Anterior cingulate cortex (tissue), 58 donors: ENCODE measurements at places on chromosomes 16 and 17.

DNA sequence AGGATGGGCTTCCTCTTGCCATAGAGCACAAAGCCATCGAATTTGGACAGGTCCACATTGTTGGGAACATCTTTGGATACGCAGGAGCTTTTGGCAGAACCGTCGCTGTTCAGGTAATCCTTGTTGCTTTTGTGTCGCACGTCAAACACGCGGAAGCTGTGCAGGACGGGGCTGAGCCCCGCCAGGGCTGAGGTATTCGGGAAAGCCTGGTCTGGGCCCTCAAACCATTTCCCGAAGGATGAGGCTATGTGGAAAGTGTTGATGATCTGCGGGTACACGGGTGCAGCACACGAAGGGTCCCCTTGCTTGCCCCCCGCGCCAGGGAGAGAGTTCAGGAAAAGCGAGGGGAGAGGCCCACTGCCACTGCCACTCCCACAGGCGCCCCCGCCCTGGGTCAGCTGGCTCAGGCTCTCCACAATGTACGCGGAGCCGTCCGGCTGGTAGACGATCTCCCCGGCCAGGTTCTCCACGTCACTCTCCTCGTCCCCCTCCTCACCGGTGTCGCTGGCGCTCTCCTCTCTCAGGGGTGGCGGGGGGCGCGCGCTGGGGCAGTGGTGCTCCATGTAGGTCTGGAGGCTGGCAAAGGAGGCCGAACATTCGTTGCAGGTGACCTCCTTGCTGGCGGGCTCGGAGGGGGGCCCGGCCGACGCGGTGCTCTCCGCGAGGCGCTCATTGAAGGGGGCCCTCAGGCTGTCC is 88.5 kb downstream of the ZFHX3 start:
- no peak for DNase-seq

DNA sequence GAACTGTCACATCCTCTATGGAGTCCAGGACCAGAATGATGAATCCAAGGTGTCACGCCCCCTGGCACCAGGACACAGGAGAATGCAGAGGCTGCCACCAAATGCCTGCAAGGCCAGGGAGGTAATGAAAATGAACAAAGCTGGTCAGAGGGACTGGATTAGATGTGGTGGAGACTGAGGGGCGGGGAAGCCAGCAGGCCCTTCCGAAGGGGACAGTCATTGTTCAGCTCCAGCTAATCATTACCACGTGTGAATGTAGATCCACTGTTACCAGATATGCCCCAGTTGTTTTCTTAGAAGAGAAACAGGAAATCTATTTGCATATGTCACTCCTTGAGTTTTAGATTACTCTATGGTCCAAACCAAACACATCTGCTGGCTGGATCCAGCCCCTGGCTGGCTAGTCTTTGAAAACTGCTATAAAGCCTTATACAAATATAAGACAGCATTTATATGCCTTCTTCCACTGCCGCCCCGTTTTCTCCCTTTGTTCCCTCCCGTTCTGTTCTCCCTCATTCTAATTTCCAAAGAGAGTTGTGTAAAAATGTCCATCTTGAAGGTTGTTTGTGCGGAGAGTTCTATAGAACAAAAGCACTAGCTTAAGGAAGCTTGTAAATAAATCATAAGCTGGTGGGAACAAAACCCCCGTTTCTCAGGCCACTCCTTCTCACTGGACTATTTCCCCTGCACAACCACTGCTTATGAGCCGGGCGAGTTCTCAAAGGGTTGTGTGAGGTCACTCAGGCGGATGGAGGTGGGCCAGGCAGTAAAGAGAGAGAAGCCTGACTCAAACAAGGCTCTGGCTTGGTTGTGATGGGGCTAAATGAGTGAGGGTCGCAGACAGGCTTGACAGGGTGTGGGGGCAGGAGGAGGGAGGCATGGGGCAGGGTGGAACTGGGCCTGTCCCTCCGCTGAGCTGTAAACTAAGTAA is 14.2 kb downstream of the CRYM start:
- DNase-seq: no peak

- DNase-seq: no peak
Observed at GRCh38 chr17:19015428-19015827, 10.9 kb upstream of the FAM83G start.

- DNase-seq: no peak
Observed at GRCh38 chr17:57679906-57680695, 65.0 kb downstream of the CCDC182 start.

- DNase-seq: no peak
Observed at GRCh38 chr16:69277413-69277812, 33.7 kb upstream of the VPS4A start.

DNA sequence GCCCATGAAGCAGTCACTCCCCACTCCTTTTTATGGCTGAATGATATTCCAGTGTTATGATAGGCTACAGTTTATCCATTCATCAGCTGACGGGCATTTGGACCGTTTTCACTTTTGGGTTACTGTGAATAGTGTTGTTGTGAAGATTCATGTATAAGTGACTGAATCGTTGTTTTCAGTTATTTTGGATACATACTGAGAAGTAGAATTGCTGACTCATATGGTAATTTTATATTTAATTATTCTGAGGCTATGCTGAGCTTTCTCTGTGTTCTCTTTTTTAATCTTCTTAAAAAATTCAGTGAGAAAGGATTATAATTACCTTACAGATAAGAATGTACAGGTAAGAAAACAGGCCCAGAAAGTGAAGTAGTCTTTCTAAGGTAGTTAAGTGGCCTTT is 117.9 kb upstream of the MPHOSPH6 start:
- DNase-seq: no peak

DNA sequence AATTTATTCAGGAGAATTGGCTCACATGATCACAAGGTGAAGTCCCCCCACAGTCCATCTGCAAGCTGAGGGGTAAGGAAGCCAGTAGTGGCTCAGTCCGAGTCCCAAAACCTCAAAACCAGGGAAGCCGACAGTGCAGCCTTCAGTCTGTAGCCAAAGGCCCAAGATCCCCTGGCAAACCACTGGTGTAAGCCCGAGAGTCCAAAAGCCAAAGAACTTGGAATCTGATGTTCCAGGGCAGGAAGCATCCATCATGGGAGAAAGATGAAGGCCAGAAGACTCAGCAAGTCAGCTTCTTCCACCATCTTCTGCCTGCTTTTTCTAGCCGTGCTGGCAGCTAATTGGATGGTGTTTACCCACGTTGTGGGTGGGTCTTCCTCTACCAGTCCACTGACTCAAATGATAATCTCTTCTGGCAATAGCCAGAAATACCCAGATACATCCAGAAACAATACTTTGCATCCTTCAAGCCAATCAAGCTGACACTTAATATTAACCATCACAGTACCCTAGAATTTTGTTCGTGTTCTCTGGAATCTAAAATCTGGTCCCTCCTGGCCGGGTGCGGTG is 40.4 kb downstream of the TMEM114 start:
- DNase-seq: no peak

DNA sequence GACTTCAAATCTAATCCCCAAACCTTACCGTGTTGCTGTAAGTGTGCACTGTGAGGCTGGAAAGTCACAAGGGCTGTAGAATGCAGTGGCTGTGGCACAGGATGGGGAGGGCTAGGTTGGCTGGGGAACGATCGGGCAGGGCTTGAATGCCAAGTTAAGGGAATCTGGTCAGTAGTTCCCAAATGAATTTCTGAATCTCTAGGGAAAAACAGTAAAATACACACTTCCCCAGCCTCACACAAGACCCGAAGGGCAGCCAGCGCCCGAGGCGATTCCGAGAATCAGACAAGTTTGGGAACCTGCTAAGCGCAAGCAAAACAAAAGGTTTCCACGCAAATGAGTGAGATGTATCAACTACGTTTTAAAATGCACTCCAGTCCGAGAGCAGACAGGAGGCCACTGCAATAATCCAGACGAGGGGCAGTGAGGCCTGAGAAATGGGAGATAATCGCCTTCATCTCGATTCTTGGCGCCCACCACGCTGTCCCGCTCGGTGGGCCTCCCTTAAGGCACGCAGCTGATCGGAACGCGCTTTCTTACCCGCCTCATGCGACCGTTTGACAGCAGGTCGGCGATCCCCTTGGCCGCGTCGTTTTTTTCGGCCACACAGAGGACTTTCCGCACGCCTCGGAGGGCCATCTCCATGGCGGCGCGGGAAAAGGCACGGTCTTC is 599 bp downstream of the TOP3A start:
- DNase-seq: no peak

DNA sequence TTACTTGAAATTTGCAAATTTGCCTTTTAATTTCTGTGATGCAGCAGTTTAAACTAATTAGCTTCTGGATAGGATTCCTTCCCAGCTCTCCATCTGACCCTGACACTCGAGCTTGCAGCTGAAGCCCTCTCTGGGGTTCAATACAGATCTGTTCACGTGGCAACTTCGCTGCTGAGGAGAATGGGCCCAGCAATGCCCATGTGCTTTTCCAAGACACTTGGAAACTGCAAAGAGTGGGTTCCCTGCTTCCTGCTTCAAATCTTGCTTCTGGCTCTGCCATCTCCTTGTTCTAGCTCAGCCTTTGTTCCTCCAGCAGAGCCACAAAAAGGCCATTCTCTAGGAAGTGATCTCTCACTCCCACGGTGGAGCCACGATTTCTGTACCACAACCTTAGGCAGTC is 50.0 kb upstream of the IRX6 start:
- no peak for DNase-seq

DNA sequence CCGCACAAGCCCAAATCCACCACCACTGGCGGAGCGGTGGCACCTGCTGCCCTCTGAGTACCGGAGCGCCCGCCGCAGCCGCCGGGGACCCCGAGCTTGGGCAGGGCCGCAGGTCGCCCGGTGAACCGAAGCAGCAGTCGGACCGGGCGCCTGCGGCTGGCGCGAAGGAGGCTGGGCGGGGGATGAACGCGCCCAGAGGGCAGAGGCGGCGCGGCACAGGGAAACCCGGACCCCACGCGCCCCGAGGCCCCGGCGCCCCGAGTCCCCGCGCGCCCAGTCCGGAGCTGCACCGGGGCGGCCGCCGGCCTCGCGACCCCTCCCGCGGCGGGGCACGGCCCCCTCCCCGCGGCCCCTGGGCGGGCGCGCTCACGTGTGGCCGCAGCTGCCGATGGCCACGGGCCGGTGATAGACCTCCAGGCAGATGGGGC is 393 bp downstream of the RNF166 start:
- no peak for DNase-seq

DNA sequence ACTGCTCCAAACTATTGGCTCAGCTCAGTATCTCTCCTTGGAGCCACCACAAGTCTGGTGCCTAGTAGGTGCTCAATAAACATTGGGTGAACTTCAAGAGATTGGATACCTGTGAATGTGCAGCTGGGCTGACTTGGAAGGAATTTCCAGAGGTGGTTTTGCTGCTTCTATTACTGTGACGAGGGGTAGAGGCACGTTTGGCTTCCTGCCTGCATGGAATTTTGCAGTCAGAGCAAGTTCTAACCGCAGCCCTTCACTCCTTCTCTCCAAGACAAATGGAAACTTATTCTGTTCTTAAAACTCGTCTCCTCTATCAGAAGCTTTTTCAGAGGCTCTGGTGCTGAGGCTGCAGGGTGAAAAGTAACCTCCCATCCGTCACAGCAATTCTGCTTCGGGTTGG is 342.5 kb downstream of the CPPED1 start:
- no peak for DNase-seq

- peak; percentile 49 for DNase-seq
Observed at GRCh38 chr16:80804056-80804525, 307 bp downstream of the CDYL2 start.

- DNase-seq: no peak
Observed at GRCh38 chr17:19433255-19433654, 22.2 kb downstream of the RNF112 start.

DNA sequence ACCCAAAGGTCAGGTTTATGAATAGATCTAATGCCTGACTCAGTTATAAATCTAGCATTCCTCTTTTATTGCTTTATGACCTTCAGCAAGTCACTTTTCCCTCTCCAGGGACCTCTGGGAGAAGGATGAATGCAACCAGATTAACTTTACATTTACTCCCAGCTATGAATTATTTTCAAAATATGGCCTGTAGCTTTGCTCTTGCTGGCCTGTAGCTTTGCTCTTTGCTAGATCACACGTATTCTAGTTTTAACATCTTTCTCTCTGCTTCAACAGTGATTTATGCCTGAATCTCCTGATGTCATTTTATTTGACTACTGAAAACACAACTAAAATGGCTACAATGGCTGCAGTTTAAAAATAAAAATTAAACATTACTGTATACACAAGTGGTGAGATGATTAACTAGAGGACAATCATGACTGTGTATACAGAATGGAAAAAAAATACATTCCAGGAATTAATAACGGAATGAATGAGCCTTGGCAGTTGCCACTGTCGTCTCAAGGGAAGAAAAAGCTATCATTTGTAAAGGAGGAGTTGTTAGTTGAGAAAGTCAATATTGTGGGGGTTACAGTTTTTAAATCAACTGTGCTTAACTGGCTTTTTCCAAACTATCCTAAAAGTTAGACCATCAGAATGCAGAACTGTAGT is 434.5 kb upstream of the GOT2 start:
- no peak for DNase-seq

- DNase-seq: no peak
Observed at GRCh38 chr16:68629351-68629910, 15.7 kb upstream of the CDH3 start.

GRCh38 chr16:8887431-8887765 is 5.2 kb downstream of the LITAFD start:
- DNase-seq: no peak

DNA sequence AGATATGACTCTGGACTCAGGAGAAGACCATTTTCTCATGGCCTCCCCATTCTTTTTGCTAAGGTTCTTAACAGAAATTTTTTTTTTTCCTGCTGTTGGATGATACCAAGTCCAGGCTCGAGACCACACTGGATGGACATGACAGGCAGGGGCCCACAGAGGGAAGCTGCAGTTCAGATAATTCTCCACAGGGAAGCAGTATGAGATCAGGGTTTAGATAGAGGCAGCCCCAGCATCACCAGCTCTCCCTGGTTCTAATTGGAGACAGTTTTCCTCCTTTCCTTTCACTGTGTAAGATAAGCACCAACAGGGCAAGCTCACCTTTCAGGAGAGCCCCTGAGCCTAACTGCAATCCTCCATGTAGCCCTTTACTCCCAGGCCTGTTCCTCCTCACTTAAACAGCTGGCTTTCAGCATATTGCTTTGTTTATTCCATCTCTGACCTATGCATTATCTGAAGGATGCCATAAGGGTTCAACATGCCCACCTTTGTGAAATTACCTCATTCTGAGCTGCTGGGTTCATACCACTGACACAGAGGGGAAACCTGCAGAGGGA is 108.1 kb downstream of the SNX11 start:
- DNase-seq: no peak

DNA sequence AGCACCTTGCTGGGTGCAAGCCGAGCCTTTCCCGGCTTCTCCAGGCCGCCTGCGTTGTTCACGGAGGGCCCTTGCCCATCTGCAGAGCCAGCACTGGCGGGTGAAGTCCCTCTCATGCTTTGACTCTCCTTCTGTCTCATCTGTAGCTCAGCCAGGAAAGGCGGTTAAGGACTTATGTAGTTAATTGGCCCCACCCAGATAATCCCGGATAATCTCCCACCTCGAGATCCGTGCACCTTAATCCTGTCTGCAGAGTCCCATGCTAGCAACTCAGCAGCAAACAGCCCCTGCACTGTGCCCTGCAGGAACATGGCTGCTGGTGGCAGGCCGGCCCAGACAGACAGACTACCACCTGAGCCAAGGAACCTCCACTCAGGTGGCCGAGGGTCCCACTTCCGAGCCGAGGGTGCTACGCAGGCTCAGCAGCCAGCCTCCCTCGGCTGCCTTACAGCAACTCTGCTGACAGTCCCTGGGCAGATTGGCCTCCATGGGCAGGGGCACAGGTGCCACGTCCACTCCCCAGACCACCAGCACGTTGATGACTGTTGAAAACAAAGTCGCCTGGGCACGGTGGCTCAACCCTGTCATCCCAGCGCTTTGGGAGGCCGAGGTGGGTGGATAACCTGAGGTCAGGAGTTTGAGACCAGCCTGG is 16.9 kb downstream of the RAB40C start:
- no peak for DNase-seq
